ENCODE measurements at places on chromosomes 2 and 18. TPM values are rescaled to one million over a fixed set of nuclear protein-coding genes. Genes with fewer than 3 reads are reported as not detected.
A peak's percentile ranks its signal among the peaks of the same experiment; 100 is the strongest.

Gene SLC8A1
- total RNA-seq, result 0.12 TPM

Gene NPPC
- not detected for total RNA-seq

DNA sequence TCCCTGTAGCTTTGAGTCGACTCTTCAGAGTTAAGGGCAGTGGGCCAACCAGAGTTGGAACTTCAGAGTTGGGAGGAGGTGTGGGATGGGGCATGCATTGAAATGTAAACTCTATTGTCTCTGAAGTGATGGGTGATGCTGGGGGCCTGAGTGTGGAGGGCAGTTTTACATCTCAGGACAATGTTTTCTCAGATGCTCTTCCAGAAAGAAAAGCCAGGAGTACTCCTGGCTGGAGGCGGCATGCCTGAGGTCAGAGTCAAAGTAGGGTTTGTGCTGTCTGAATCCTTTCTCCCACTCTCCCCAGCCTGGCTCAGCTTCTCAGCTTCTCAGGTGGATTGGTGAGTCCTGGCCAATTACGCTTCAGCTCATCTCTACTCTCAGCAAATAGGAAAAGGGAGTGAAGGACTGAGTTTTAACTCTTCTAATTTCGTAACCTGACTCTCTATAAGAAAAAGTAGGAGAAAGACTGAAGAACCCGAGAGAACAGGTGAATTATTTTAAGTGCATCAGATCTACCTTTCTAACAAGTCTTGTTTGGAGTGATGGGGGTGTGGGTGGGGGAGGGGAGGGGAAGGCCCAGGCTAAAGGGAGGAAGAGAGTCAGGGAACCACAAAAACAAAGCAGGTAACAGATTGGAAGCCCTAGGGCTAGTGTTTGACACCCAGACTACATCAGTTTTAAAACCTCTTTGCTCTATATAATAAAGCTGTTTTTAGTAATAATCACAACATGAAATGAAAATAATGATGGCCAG lies 107.5 kb upstream of the PELI1 start:
- H3K27me3 ChIP-seq, result no peaks in the 10 kb centered on the region
- H3K4me1 ChIP-seq, result no peaks in the 10 kb centered on the region
- H3K4me3 ChIP-seq, result no peak overlapping the region
- no peak for DNase-seq
- H3K27ac ChIP-seq, result no peak overlapping the region
- no peaks in the 10 kb centered on the region for H3K36me3 ChIP-seq

- DNase-seq, result no peak
- H3K4me3 ChIP-seq, result no peak overlapping the region
- no peaks in the 10 kb centered on the region for H3K27me3 ChIP-seq
- no peaks in the 10 kb centered on the region for H3K36me3 ChIP-seq
These were observed 493.2 kb downstream of the CCDC85A start for GRCh38 chr2:56676966-56677365.

Gene FAM237A
- not detected for total RNA-seq

DNA sequence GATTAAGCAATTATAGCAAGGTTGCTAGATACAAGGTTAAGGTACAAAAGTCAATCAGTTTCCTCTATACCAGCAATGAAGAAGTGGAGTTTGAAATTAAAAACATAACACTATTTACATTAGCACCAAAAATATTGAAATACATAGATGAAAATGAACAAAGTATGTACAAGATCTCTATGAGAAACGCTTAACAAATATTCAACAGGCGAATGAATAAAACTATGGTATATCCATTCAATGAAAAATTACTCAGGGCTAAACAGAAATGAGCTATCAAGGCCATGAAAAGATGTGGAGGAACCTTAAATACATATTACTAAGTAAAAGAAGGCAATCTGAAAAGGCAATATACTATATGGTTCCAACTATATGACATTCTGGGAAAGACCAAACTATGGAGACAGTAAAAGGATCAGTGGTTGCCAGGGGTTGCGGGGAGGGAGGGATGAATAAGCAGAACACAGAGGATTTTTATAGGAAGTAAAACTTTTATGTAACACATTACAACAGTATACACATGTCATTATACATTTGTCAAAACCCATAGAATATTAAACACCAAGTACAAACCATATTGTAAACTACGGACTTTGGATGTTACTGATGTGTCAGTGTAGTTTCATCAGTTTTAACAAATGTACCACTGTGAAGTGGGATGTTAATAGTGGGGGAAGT lies 62.1 kb downstream of the RMDN2 start:
- no peaks in the 10 kb centered on the region for H3K4me1 ChIP-seq
- no peak overlapping the region for H3K4me3 ChIP-seq
- H3K27me3 ChIP-seq, result peaks cover 2% of the 10 kb centered on the region
- no peaks in the 10 kb centered on the region for H3K36me3 ChIP-seq

- H3K36me3 ChIP-seq, result no peaks in the 10 kb centered on the region
- H3K27me3 ChIP-seq, result peaks cover 50% of the 10 kb centered on the region
- peak; percentile 49 for DNase-seq
- H3K4me3 ChIP-seq, result peak overlapping the region; percentile 64
- no peak overlapping the region for H3K27ac ChIP-seq
These were observed 1.0 kb upstream of the ZNF532 start for GRCh38 chr18:58863539-58864145.

Gene DSG1
- total RNA-seq, result not detected

Gene NT5DC4
- total RNA-seq, result not detected

- no peaks in the 10 kb centered on the region for H3K4me1 ChIP-seq
- DNase-seq, result peak; percentile 24
- H3K27me3 ChIP-seq, result peaks cover 26% of the 10 kb centered on the region
These were observed 23.7 kb upstream of the MSGN1 start for GRCh38 chr2:17792515-17792914.

- H3K27me3 ChIP-seq, result no peaks in the 10 kb centered on the region
- no peak overlapping the region for H3K4me3 ChIP-seq
- H3K36me3 ChIP-seq, result no peaks in the 10 kb centered on the region
These were observed 48.4 kb upstream of the CYTIP start for GRCh38 chr2:157492189-157492773.

Gene GDF7
- 0.02 TPM for total RNA-seq

DNA sequence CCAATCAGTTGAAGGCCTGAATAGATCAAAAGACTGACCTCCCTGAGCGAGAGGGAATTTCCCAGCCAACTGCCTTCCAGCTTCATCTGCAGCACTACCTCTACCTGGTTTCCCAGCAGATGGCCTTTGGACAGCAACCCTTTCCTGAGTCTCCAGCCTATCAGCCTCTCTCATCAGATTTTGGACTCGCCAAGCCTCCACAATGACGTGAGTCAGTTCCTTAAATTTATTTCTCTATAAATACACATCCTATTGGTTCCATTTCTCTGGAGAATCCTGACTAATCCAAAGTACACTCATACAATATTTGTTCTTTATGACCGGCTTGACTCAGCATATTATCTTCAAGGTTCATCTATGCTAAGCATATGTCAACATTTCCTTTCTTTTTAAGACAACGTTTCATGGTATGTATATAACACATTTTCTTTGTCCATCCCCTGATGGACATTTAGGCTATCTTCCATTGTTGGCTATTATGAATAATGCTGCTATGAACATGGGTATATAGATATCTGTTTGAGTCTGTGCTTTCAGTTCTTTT lies 294.6 kb downstream of the LRATD1 start:
- no peak for DNase-seq
- H3K27ac ChIP-seq, result no peak overlapping the region
- H3K4me3 ChIP-seq, result no peak overlapping the region
- H3K36me3 ChIP-seq, result no peaks in the 10 kb centered on the region

DNA sequence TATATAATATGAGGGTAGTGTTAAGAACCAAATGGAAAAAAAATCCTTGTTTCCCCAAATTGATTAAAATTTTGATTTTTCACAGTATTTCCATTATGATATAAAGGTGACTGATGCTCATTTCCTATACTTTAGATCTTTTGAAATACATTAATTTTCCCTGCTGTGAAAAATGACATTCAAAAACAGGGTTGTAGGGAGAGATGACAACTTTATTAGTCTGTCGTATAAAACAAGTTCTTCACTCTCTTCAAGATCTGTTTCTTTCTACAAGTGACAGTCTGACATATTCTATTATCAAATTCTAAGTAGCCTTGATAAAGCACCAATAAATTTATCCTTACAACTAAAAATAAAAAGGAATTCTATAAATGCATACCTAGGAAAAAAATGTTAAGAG lies 45.3 kb upstream of the VWC2L start:
- no peaks in the 10 kb centered on the region for H3K27me3 ChIP-seq
- no peak for DNase-seq
- no peaks in the 10 kb centered on the region for H3K4me1 ChIP-seq
- no peak overlapping the region for H3K4me3 ChIP-seq

GRCh38 chr2:132253496-132254305 lies 91.9 kb upstream of the ANKRD30BL start:
- H3K4me3 ChIP-seq, result no peak overlapping the region
- H3K27me3 ChIP-seq, result peaks cover 11% of the 10 kb centered on the region
- peaks cover 9% of the 10 kb centered on the region for H3K36me3 ChIP-seq

DNA sequence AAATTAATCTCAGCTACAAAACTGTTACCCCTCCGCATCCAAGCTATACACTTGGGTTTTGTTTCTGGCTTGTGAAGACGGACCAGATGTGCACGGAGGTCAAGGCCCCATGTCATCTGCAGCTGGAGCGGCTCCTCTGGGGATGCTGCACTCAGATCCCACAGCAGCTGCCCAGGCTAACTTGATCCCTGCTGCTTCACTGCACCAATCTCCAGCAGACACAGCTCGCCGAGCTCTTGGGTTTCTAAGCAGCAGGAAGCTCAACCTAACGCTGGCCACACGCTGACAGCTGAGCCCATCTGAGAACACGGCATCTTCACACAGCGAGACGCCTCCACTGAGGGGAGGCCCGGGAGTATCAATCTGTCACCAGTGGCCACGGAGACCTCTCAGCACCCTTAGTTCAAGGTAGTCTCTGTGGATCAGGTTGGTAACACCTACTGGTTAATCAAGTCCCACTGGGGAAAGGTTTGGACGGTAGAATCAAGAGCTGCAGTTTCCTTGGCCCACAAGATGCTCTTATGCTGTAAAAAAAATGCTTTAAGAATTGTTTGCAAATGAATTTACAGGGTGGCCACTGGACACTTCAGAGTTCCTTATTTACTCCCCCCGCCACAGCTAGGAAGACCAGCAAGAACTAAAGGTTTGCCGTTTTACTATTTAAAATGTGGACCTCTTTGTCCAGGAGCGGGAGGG lies 67.5 kb downstream of the EMILIN2 start:
- no peak for DNase-seq
- H3K27me3 ChIP-seq, result no peaks in the 10 kb centered on the region
- H3K4me3 ChIP-seq, result no peak overlapping the region
- H3K36me3 ChIP-seq, result peaks cover 45% of the 10 kb centered on the region
- H3K4me1 ChIP-seq, result peaks cover 10% of the 10 kb centered on the region
- H3K27ac ChIP-seq, result peak overlapping the region; percentile 28

GRCh38 chr2:10581021-10581420 lies 108.8 kb downstream of the NOL10 start:
- H3K4me3 ChIP-seq, result no peak overlapping the region
- no peak overlapping the region for H3K27ac ChIP-seq
- H3K36me3 ChIP-seq, result peaks cover 16% of the 10 kb centered on the region
- peaks cover 4% of the 10 kb centered on the region for H3K4me1 ChIP-seq
- DNase-seq, result no peak

DNA sequence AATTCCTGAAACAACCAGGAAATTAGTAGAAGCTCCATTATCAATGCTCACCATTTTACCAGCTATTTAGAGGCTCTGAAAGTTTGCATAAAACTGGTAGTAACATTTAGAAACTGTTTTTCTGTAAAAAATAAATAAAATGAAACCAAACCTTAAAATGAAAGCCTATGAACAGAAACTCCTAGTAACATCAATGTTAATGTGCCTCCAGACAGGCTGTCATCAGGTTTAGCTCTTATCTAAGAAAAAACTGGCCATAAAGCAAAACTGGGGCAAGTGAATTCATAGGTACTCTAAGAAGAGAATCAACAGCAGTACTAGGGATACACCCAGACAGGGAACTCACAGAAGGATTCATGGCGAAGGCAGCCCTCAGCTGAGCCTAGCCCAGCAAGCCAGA lies 8.0 kb downstream of the E2F6 start:
- H3K4me3 ChIP-seq, result no peak overlapping the region
- peaks cover 31% of the 10 kb centered on the region for H3K4me1 ChIP-seq
- no peak overlapping the region for H3K27ac ChIP-seq
- H3K36me3 ChIP-seq, result peaks cover 16% of the 10 kb centered on the region
- no peak for DNase-seq

GRCh38 chr2:81234711-81235110 lies 930.2 kb upstream of the LRRTM1 start:
- no peak overlapping the region for H3K4me3 ChIP-seq
- DNase-seq, result no peak
- no peaks in the 10 kb centered on the region for H3K36me3 ChIP-seq

Gene RBMS1
- total RNA-seq, result 37.9 TPM

Gene MC5R
- not detected for total RNA-seq

GRCh38 chr18:74692367-74693013 lies 94.8 kb downstream of the ZNF407 start:
- no peak overlapping the region for H3K4me3 ChIP-seq
- H3K36me3 ChIP-seq, result peaks cover 8% of the 10 kb centered on the region
- DNase-seq, result no peak
- no peak overlapping the region for H3K27ac ChIP-seq
- no peaks in the 10 kb centered on the region for H3K27me3 ChIP-seq

- H3K27ac ChIP-seq, result no peak overlapping the region
- peak overlapping the region; percentile 52 for H3K4me3 ChIP-seq
- DNase-seq, result peak; percentile 33
- H3K4me1 ChIP-seq, result peaks cover 27% of the 10 kb centered on the region
These were observed 722 bp downstream of the MAP4K4 start for GRCh38 chr2:101698014-101698843.

GRCh38 chr2:55078956-55079355 lies 28.7 kb upstream of the RTN4 start:
- H3K4me1 ChIP-seq, result no peaks in the 10 kb centered on the region
- H3K36me3 ChIP-seq, result peaks cover 2% of the 10 kb centered on the region
- H3K27ac ChIP-seq, result no peak overlapping the region
- no peak overlapping the region for H3K4me3 ChIP-seq
- H3K27me3 ChIP-seq, result no peaks in the 10 kb centered on the region

Gene UGT1A4
- total RNA-seq, result not detected

GRCh38 chr2:174951745-174952144 lies 53.4 kb downstream of the CHN1 start:
- peaks cover 12% of the 10 kb centered on the region for H3K27me3 ChIP-seq
- no peak overlapping the region for H3K4me3 ChIP-seq
- no peaks in the 10 kb centered on the region for H3K36me3 ChIP-seq
- no peak overlapping the region for H3K27ac ChIP-seq
- no peak for DNase-seq

DNA sequence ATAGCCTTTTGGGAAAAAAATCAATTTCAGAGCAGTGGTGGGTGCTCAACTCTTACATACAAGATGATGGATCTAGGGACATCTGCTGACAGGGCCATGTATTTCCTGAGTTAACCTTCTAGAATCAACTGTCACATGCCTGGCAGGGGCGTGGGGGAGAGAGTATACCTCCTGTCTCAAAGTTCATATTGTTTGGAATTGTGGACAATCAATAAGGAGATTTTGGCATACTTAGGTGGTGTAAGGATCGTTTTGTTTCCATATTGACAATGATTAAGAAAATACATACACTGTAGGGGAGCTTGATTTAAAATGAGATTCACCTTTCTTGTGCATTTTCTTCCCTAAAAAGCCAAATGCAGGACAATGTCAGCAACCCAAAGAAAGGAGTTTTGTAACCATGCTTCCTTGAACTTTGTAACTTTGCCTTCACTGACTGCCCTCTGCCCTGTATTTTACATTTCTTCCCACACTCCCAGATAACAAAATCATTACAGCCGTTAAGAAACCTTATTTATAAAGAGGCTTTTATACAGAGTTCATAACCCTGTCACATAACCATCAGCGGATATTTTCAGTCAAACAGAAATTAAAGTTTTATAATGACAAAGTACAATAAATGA lies 88.4 kb downstream of the MEP1B start:
- H3K27me3 ChIP-seq, result peaks cover 5% of the 10 kb centered on the region
- no peaks in the 10 kb centered on the region for H3K4me1 ChIP-seq

- H3K4me1 ChIP-seq, result peaks cover 37% of the 10 kb centered on the region
- peaks cover 23% of the 10 kb centered on the region for H3K36me3 ChIP-seq
These were observed 49.0 kb downstream of the NCOA1 start for GRCh38 chr2:24540011-24540477.
